ENCODE measurements at places on chromosomes 2 and 18. TPM values are rescaled to one million over a fixed set of nuclear protein-coding genes. Genes with fewer than 3 reads are reported as not detected.

Gene OTOS
- 13.2 TPM for total RNA-seq

Gene SERPINB3
- total RNA-seq, result not detected

Gene SRD5A2
- total RNA-seq, result not detected

- H3K27ac ChIP-seq, result no peak overlapping the region
- DNase-seq, result no peak
- H3K27me3 ChIP-seq, result no peaks in the 10 kb centered on the region
- H3K36me3 ChIP-seq, result no peaks in the 10 kb centered on the region
Measured at GRCh38 chr2:207670887-207671286, 40.6 kb upstream of the CCNYL1 start.

DNA sequence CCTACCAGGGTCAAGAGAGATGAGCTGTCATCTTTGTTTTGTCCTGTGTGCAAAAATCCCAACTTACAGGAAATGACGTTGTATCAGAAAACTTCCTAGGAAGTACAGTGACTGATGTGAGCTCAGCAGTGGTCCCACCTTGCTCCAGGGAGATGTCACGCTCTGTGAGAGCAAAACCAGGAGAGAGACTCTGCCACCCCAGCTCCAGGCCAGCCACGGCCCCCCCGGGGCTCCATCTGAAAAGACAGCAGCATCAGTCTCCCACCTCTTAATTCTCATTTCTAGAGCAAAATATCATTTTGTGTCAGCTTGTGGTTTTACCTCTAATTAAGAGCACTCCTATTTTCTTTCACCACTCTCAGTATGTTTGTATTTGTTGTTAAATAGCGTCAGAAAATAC, 57.5 kb downstream of the MYL12B start:
- no peak overlapping the region for H3K4me3 ChIP-seq
- H3K27me3 ChIP-seq, result no peaks in the 10 kb centered on the region
- DNase-seq, result no peak
- no peaks in the 10 kb centered on the region for H3K4me1 ChIP-seq
- no peaks in the 10 kb centered on the region for H3K36me3 ChIP-seq

DNA sequence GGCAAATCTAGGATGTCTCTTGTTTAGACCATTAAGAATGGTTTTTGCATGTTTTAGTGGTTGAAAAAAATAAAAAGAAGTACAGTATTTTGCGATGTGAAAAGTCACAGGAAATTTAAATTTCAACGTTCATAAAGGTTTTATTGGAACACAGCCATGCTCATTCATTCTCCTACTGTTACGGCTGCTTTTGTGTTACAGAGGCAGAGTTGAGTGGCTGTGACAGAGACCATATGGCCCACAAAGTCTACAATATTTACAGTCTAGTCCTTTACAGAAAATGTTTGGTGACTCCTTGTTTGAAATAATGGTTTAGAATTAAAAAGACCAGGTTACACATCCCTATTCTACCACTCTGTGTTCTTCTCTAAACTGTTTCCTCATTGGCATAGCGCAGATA, 48.1 kb downstream of the MYOM1 start:
- H3K27ac ChIP-seq, result no peak overlapping the region
- no peak for DNase-seq
- H3K36me3 ChIP-seq, result no peaks in the 10 kb centered on the region
- H3K4me1 ChIP-seq, result no peaks in the 10 kb centered on the region
- no peak overlapping the region for H3K4me3 ChIP-seq
- no peaks in the 10 kb centered on the region for H3K27me3 ChIP-seq

DNA sequence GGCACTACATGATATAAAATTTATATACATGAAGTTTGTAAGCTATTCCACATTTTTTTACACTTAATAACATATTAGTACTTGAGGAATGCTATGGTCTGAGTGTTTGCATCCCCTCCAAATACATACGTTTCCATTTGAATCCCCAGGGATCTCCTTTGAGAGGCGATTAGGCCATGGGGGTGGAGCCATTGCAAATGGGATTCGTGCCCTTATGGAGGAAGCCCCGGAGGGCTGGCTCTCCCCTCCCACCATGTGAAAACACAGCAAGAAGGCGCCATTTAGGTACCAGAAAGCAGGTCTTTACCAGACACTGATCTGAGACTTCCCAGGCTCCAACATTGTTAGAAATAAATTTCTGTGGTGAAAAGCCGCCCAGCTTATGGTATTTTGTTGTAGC, 20.8 kb upstream of the MBP start:
- no peaks in the 10 kb centered on the region for H3K4me1 ChIP-seq
- no peak overlapping the region for H3K4me3 ChIP-seq
- no peaks in the 10 kb centered on the region for H3K27me3 ChIP-seq
- DNase-seq, result no peak
- H3K27ac ChIP-seq, result no peak overlapping the region

- DNase-seq, result peak; percentile 20
- no peak overlapping the region for H3K4me3 ChIP-seq
- no peaks in the 10 kb centered on the region for H3K36me3 ChIP-seq
- peaks cover 9% of the 10 kb centered on the region for H3K4me1 ChIP-seq
- H3K27ac ChIP-seq, result no peak overlapping the region
Measured at GRCh38 chr18:45755934-45756333, 32.0 kb downstream of the SLC14A1 start.

- H3K27me3 ChIP-seq, result peaks cover 33% of the 10 kb centered on the region
- no peak overlapping the region for H3K27ac ChIP-seq
- no peaks in the 10 kb centered on the region for H3K36me3 ChIP-seq
Measured at GRCh38 chr18:47254341-47254939, 3.0 kb upstream of the SKOR2 start.
